ENCODE measurements at places on chromosomes 5 and 9. TPM values are rescaled to one million over a fixed set of nuclear protein-coding genes. Genes with fewer than 3 reads are reported as not detected.

DNA sequence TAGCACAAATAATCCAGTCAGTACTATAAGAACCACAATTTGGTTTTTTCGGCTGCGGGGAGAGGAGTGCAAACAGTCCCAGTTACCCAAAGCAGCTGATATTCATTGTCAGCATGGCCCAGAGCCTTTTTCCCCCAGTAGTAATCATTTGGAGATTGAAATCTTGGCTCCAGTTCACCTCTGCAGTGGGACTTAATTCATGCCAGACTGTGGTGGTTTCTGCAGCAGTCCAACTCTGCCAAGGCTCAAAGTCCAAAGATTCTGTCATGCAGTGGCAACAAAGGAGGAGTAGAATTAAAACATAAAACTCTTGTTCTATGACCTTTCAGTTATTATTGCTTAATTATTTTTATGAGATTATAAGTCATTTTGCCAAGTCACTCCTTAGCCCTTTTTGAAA lies 25.0 kb upstream of the TRIM36 start:
- no peaks in the 10 kb centered on the region for H3K36me3 ChIP-seq
- H3K4me3 ChIP-seq, result no peak overlapping the region
- no peak overlapping the region for H3K27ac ChIP-seq
- peaks cover 37% of the 10 kb centered on the region for H3K27me3 ChIP-seq
- no peaks in the 10 kb centered on the region for H3K4me1 ChIP-seq

DNA sequence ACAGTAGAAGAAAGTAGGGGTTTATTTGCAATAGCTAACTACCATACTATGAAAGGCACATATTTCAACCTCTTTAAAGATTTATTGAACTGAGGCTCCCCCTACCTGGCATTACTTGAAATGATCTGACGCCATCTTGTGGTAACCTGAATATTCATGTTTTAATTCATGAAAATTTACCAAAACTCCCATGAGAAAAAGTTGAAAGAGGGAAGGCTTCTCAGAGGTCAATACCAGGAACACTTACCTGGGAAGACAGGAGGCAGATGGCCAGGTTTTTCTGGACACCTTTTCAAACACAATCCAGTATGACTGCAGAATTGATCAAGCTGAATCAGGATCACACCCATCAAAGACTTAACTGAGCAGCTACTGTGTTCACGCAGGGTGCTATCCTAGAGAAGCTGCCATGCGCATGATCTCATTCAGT lies 9.4 kb downstream of the PRELID2 start:
- H3K27me3 ChIP-seq, result peaks cover 8% of the 10 kb centered on the region
- H3K27ac ChIP-seq, result no peak overlapping the region
- H3K4me1 ChIP-seq, result peaks cover 9% of the 10 kb centered on the region
- H3K36me3 ChIP-seq, result no peaks in the 10 kb centered on the region
- no peak overlapping the region for H3K4me3 ChIP-seq
- no peak for DNase-seq

GRCh38 chr9:121598965-121599871 lies 52.2 kb upstream of the DAB2IP start:
- H3K27ac ChIP-seq, result no peak overlapping the region
- no peak for DNase-seq
- H3K4me3 ChIP-seq, result no peak overlapping the region
- H3K27me3 ChIP-seq, result peaks cover 47% of the 10 kb centered on the region
- no peaks in the 10 kb centered on the region for H3K4me1 ChIP-seq

- no peaks in the 10 kb centered on the region for H3K27me3 ChIP-seq
- H3K4me1 ChIP-seq, result no peaks in the 10 kb centered on the region
- H3K4me3 ChIP-seq, result no peak overlapping the region
Measured at GRCh38 chr5:83362526-83362925, 109.0 kb upstream of the VCAN start.

GRCh38 chr9:124758061-124758460 lies 13.1 kb downstream of the NR6A1 start:
- H3K27ac ChIP-seq, result no peak overlapping the region
- no peak overlapping the region for H3K4me3 ChIP-seq
- H3K27me3 ChIP-seq, result peaks cover 70% of the 10 kb centered on the region

DNA sequence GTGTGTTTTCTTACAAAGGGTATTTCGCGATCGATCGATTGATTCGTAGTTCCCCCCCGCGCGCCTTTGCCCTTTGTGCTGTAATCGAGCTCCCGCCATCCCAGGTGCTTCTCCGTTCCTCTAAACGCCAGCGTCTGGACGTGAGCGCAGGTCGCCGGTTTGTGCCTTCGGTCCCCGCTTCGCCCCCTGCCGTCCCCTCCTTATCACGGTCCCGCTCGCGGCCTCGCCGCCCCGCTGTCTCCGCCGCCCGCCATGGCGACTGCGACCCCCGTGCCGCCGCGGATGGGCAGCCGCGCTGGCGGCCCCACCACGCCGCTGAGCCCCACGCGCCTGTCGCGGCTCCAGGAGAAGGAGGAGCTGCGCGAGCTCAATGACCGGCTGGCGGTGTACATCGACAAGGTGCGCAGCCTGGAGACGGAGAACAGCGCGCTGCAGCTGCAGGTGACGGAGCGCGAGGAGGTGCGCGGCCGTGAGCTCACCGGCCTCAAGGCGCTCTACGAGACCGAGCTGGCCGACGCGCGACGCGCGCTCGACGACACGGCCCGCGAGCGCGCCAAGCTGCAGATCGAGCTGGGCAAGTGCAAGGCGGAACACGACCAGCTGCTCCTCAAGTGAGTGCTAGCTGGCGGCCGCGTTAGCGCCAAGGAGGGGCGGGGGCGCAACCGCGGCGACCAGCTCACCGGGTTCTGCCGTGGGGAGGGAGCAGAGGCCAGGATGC lies 480 bp downstream of the LMNB1 start:
- peak overlapping the region; percentile 94 for H3K4me3 ChIP-seq
- H3K36me3 ChIP-seq, result peaks cover 39% of the 10 kb centered on the region
- peak overlapping the region; percentile 96 for H3K27ac ChIP-seq
- peak; percentile 57 for DNase-seq
- no peaks in the 10 kb centered on the region for H3K27me3 ChIP-seq

DNA sequence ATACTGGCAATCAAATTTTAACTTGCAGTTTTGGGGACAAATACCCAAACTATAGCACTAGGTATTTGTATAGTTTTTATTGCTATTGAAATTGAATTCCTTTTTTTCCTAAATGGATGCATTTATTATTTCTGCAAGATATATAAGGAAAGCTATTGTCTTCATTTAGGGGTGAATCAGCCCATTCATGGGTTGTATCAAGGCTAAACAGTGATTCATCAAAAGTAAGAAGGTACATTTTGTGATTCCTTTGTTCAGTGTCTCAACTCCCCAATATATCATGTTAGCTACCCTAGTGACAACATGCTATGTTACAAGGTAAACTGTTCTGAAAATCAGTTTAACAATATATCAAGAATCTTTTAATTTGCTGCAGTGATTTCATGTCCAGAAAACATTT lies 185.7 kb downstream of the PLK2 start:
- H3K4me3 ChIP-seq, result no peak overlapping the region
- peaks cover 3% of the 10 kb centered on the region for H3K27me3 ChIP-seq
- no peak for DNase-seq
- H3K4me1 ChIP-seq, result peaks cover 3% of the 10 kb centered on the region
- H3K27ac ChIP-seq, result no peak overlapping the region

- no peak overlapping the region for H3K27ac ChIP-seq
- H3K4me1 ChIP-seq, result peaks cover 19% of the 10 kb centered on the region
- H3K36me3 ChIP-seq, result no peaks in the 10 kb centered on the region
- H3K27me3 ChIP-seq, result peaks cover 8% of the 10 kb centered on the region
- no peak for DNase-seq
Measured at GRCh38 chr9:76580820-76581219, 121.8 kb downstream of the GCNT1 start.

DNA sequence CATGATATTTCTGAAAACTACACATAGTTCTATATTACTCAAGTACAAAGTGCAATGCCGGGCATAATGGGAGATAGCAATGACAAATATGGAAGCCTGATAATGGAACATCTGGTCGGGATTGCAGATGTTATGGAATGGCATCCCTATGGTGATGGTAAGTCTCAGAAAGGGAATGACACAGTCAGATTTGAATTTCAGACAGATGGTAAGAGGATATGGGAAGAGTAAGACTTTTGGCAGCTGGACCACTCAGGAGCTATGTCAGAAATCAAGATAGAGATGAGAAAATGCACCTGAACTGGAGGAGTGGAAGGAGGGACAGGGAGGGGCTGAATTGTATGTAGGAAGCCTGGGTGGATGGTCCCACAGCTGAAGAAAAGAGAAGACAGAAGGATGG lies 200.0 kb downstream of the DTWD2 start:
- peaks cover 4% of the 10 kb centered on the region for H3K27me3 ChIP-seq
- H3K27ac ChIP-seq, result no peak overlapping the region
- H3K4me1 ChIP-seq, result no peaks in the 10 kb centered on the region
- DNase-seq, result no peak

GRCh38 chr9:137130176-137130755 lies 8.7 kb upstream of the GRIN1 start:
- H3K27ac ChIP-seq, result peak overlapping the region; percentile 71
- H3K4me1 ChIP-seq, result peaks cover 24% of the 10 kb centered on the region
- peak overlapping the region; percentile 85 for H3K4me3 ChIP-seq
- H3K36me3 ChIP-seq, result peaks cover 3% of the 10 kb centered on the region

DNA sequence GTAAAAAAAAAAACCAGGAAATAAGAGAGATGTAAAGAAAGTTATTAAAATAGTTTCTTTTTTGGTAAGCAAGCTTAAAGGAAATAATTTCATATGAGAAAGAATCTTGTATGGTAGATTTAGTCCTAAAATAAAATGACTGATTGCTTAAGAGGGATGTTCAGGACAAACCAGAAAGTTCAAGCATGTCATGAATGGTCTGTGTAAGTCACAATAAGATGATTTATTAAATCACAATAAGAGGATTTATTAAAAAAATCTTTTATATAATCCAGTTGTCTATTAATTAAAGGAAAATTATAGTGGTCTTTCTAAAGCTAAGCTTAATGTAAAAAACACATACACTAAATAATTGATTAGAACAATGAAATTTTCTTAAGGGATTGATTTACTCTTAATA lies 91.8 kb upstream of the OR13F1 start:
- H3K27me3 ChIP-seq, result no peaks in the 10 kb centered on the region
- no peak for DNase-seq
- H3K27ac ChIP-seq, result no peak overlapping the region
- H3K36me3 ChIP-seq, result no peaks in the 10 kb centered on the region
- no peak overlapping the region for H3K4me3 ChIP-seq
- peaks cover 3% of the 10 kb centered on the region for H3K4me1 ChIP-seq

DNA sequence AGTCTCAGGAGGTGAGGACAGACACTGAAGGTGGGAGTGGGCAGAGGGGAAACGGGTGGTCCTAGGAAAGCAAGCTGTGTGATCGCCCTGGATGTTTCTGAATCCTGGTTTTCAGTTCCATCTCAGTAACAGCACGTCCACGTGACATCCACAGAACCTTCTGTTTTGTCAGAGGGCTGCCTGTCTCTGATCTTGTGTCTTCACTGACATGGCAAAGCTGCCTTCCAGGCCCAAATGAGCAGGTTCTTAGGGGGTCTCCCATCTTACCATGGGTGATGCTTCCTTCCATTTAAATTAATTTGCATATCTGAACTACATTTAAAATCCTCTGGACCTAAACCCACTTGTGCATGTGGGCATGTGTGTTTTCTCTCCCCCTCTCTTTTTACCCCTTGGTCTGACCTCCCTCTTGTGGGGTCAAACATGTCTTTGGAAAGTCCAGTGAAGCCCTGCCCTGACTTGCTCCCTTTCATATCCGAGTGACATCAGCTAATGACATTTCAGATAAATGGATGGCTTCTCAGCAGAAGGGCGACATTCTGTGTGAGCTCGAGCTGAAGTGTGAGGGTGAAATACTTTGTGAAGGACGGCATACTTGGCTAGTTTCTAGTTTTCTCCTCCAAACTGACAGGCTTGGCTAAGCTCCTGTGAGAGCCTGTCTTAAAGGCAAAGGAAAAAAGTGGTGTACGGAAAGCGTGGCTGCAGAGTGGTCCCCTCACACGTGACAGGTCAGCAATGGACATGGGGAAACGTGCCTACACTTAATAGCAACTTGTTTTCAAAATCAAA lies 204.8 kb upstream of the S1PR3 start:
- H3K27me3 ChIP-seq, result peaks cover 9% of the 10 kb centered on the region
- no peak overlapping the region for H3K4me3 ChIP-seq
- H3K27ac ChIP-seq, result no peak overlapping the region

DNA sequence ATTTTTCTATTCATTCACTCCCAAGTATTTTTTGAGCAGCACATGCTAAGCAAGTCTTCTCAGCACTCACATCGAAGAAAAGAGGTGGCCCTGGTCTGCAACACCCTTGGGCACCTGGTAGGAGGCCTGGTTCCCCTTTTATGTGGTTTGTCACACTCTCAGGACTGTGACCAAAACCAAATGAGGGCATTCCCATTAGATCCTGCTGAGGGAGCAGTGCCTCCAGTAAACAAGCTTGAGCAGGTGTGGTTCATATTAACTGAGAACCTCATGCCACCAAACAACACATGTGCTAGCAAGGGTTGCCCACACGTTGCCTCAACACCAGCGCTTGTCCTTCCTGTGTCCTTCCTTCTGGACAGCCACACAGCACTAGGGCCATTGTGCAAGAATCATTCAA lies 26.9 kb upstream of the SYK start:
- no peak overlapping the region for H3K27ac ChIP-seq
- H3K4me3 ChIP-seq, result no peak overlapping the region
- H3K27me3 ChIP-seq, result peaks cover 7% of the 10 kb centered on the region
- no peak for DNase-seq

DNA sequence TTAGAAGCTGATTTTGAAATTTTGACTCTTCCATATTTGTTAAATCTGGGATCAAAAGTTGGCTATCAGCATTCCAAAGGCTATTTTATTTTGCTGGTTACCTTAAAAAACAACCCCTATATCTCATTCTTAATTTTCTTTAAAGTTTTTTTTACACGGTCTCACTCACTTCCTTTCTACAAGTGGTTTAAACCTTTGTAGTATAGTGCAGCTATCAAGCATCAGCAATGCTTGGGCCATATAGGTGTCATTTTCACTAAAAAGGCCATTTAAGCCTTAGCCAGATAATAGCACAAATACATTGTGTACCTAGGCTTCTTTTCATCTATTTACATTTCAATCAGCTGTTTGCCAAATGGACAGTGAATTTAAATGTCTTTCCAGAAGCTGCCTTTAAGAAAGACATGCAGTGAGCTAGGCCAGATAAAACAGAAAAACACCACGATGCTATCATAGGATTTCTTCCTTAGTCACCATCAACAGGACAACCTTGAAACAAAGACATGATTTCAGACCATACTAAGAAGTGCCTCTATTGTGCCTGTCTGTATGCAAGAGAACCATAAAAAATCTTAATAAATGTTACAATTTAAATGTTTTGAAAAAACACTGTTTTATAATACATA lies 104.2 kb downstream of the RAPGEF6 start:
- H3K4me3 ChIP-seq, result peak overlapping the region; percentile 33
- H3K27ac ChIP-seq, result peak overlapping the region; percentile 53
- H3K36me3 ChIP-seq, result peaks cover 23% of the 10 kb centered on the region
- no peak for DNase-seq

GRCh38 chr5:122110987-122111386 lies 18.4 kb upstream of the ZNF474 start:
- no peak for DNase-seq
- no peak overlapping the region for H3K27ac ChIP-seq
- no peak overlapping the region for H3K4me3 ChIP-seq
- H3K4me1 ChIP-seq, result no peaks in the 10 kb centered on the region

The CYLC2 gene
- not detected for total RNA-seq

The PCDHGA9 gene
- 0.23 TPM for total RNA-seq
